DMS 273 treated with DMSO at 0.1 percent for 48 hours (cell line): ENCODE measurements at places on chromosomes 2 and 18.

GRCh38 chr2:226508683-226509082 lies 290.9 kb downstream of the IRS1 start:
- no peak for DNase-seq

DNA sequence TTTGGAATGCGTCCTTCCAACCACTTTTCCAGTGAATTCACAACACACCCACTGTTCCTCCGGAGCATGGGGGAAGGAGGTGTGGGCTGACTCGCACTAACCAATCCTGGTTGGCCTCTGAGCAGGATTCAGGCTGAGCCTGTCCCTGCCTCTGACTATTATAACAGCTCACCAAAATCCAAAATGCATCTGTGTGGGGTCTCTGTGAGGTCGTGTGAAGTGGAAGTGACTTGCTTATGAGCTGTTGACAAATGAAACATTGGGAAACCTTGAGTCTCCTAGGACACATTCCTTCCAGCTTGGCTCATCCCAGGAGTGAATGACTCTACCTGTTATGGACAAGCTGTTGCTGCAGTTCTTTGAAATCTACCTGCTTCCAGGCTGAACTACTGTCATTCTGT lies 1.5 kb downstream of the CIDEA start:
- DNase-seq = no peak

- no peak for DNase-seq
These were observed 232 bp downstream of the SNED1 start for GRCh38 chr2:240998706-240998994.

DNA sequence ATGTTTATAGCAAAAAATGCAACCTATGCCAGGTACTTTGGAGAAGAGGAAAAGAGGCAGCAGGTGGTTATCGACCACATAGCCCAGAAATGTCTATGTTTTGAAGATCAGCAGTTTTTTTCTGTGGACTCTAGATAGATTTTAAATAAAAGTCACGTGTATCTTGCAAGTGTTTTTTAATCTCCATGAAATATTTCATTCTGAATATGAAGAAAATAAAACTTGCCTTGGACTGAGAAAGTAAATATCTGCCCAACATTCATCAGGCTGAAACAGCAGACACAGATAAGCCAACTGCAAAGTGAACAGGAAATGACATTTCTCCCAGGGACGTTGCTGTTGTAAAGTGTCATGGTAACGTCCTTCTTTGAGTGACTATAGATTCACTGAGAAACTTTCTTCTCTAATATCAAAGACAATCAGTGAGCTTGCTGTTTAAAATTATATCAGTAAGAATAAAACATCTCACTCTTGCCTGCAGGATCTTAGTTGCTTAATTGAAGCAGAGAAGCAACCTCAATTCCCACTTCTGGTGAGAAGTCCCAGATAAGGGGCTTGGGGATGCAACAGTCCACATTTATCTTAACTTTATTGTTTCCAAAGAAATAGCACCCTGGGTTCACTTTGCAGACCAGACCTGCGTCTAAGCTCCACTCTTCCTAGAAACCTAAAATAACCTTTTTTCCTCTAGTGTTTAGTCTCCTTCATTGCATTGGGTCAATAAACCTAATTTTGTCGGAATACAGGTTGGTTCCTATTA lies 6.3 kb downstream of the MYOM1 start:
- DNase-seq = no peak

DNA sequence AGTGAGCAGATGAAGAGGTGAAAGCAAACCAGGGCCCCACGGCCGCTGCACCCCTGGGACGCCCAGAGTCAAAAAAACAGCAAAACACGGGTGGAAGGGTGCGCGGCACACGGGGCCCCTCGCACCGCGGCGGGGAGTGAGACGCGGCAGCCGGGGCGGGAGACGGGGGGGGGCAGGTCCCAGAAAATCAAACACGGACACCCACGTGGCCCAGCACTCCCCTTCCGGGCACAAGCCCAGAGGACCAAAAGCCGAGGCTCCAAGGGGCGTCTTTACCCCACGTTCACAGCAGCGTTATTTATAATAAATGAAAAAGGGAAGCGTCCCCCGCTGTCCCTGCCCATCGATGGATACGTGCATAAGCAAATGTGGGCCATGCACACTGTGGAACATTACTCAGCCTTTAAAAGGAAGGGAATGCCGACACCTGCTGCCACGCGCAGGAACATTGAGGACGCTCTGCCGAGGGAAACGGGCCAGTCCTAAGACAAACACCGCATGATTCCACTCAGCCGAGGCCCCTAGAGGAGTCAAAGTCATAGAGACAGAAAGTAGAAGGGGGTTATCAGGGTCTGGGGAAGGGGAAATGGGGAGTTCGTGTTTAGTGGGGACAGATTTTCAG lies 677 bp upstream of the COPS9 start:
- DNase-seq = no peak

GRCh38 chr18:8699948-8700347 lies 5.4 kb upstream of the MTCL1 start:
- no peak for DNase-seq

GRCh38 chr2:19675003-19675629 lies 226.7 kb downstream of the TTC32 start:
- no peak for DNase-seq

DNA sequence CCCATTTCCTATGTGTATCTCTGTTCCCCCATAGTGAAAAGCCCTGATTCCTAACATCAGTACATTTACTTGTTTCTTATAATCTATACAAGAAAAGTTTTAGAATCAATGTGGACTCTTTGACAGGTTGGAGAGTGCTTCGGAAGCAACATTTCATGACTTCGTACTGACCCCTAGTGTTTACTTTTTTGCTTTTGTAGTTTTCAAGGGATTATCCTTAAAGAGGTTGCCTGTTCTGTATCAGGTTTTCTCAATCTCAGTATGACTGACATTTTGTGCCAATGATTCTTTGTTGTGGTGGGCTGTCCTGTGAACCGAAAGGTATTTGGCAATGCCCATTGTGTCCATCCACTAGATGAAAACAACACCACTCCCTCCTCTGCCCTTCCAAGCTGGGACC lies 43.3 kb upstream of the SERPINB2 start:
- no peak for DNase-seq

- no peak for DNase-seq
These were observed 486.0 kb downstream of the ERBB4 start for GRCh38 chr2:212052412-212053159.

- DNase-seq = no peak
These were observed 438.3 kb upstream of the LRATD1 start for GRCh38 chr2:14194233-14194632.

- DNase-seq = no peak
These were observed 2.1 kb downstream of the MLPH start for GRCh38 chr2:237488901-237489860.

- no peak for DNase-seq
These were observed 217.1 kb downstream of the AGAP1 start for GRCh38 chr2:235710933-235711332.

- no peak for DNase-seq
These were observed 95.6 kb upstream of the NOSTRIN start for GRCh38 chr2:168706806-168707205.

- DNase-seq = no peak
These were observed 52.0 kb downstream of the PXDN start for GRCh38 chr2:1692342-1692741.

- no peak for DNase-seq
These were observed 173.9 kb upstream of the PID1 start for GRCh38 chr2:229445019-229445418.

DNA sequence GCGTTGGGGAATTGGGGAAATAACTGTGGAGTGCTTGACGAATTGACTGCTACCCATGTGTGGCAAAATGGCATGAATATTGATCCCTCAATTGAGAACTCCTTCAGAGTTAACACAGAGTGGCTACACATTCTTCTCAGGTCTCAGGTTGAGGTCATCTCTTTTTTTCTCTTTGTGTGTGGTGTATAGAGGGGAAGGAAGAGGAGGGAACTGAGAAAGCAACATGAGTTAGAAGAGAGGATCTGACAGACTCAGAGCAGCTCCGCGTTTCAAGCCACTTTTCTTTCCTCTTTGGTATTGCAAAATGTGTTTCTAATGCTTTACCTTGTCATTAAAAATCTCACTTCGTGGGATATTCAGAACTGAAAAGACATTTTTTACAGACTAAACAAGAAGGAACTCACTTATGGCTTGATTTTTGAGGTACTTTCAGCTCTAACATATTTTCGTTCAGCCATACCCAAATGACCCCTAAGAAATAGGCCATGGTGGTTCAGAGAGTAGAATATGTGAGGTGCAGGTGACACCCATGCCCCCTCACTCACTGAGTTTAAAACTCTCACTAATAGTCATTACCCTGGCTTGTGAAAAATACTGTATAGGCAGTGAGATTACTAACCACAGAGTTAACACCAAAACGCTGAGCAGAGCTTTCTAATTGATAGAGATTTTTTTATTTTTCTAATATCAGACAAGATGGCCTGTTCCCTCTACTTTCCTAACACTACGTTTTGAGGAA lies 22.5 kb downstream of the STAT4 start:
- no peak for DNase-seq

- no peak for DNase-seq
These were observed 852 bp downstream of the POLI start for GRCh38 chr18:54269893-54270844.

- DNase-seq = no peak
These were observed 135.1 kb upstream of the ID2 start for GRCh38 chr2:8546612-8547283.

GRCh38 chr2:42999856-43000241 lies 207.5 kb upstream of the HAAO start:
- DNase-seq = no peak

DNA sequence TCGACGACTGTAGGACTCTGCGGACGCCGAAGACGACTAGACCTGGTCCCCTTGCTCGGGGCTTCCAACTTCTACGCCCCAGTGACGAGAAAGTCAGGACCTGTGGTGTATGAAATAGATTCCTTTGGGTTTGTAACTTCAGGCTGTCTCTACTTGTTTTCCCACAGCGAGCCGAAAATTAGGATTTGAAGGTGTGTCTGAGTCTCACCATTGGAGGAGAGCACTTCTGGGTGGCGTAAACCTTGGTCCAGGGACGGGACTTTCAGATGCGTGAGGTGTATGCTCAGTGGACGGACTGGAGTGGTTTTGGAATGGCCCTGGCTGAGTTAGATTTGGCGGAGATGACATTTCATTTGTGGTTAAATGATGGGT lies 1.3 kb downstream of the BIRC6 start:
- DNase-seq = no peak
